Fibroblast of the aortic adventitia (primary cell): ENCODE measurements at places on chromosomes 7 and 10. TPM values are rescaled to one million over a fixed set of nuclear protein-coding genes. Genes with fewer than 3 reads are reported as not detected.
A peak's percentile ranks its signal among the peaks of the same experiment; 100 is the strongest.

LRRC17 gene
- total RNA-seq = 95.6 and 131 TPM in 2 replicates

- DNase-seq = peak; percentile 76
Observed at GRCh38 chr10:29857843-29858701, 201.3 kb downstream of the JCAD start.

- DNase-seq = no peak
Observed at GRCh38 chr10:71549766-71550533, 153.2 kb downstream of the CDH23 start.

- no peak for DNase-seq
Observed at GRCh38 chr10:101291331-101292193, 62.3 kb upstream of the LBX1 start.

GRCh38 chr10:133439517-133440461 is 14.0 kb upstream of the SCART1 start:
- DNase-seq = no peak

DNA sequence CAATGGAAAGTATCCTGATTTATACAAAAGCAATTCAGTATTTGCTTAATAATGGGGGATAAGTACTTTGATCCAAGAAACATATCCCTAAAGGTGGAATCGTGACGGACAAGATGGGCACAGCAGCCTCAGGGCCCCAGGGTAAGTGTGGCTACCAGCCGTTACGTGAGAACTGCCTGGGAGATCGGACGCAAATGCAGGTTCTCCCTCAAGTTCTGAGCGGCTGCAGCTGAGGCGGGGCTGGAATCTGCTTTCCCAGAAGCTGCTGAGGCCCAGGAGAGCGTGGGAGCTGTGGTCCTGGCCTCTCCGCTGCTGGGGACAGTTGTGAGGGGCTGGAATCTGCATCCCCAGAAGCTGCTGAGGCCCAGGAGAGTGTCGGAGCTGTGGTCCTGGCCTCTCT is 13.5 kb downstream of the FOXL3 start:
- no peak for DNase-seq

SPDYE6 gene
- not detected in 2 replicates for total RNA-seq

DRGX gene
- not detected in 2 replicates for total RNA-seq

ABCC2 gene
- total RNA-seq = 0.98 and 1.4 TPM in 2 replicates

HSPA12A gene
- 10.3 and 18.8 TPM in 2 replicates for total RNA-seq

- DNase-seq = no peak
Observed at GRCh38 chr7:43444711-43445578, 138.0 kb upstream of the STK17A start.

- peak; percentile 37 for DNase-seq
Observed at GRCh38 chr10:5047912-5048628, 44.4 kb upstream of the AKR1C2 start.

- no peak for DNase-seq
Observed at GRCh38 chr7:21753071-21753470, 192.6 kb downstream of the CDCA7L start.

NPFFR1 gene
- total RNA-seq = not detected in 2 replicates
